ENCODE measurements at places on chromosomes 1 and 21. TPM values are rescaled to one million over a fixed set of nuclear protein-coding genes. Genes with fewer than 3 reads are reported as not detected.
A peak's percentile ranks its signal among the peaks of the same experiment; 100 is the strongest.

The FAM163A gene
- polyA plus RNA-seq, result not detected

- DNase-seq, result no peak
- no peaks in the 10 kb centered on the region for H3K36me3 ChIP-seq
- H3K4me1 ChIP-seq, result no peaks in the 10 kb centered on the region
- H3K27me3 ChIP-seq, result no peaks in the 10 kb centered on the region
- no peak overlapping the region for H3K27ac ChIP-seq
These were observed 106.0 kb downstream of the TMEM53 start for GRCh38 chr1:44568128-44568900.

- H3K27ac ChIP-seq, result no peak overlapping the region
- peak overlapping the region; percentile 65 for H3K4me3 ChIP-seq
- H3K27me3 ChIP-seq, result no peaks in the 10 kb centered on the region
- H3K4me1 ChIP-seq, result peaks cover 25% of the 10 kb centered on the region
These were observed 663 bp downstream of the CAMTA1 start for GRCh38 chr1:6785728-6786505.

The ZBTB8B gene
- polyA plus RNA-seq, result not detected

The OR6Y1 gene
- polyA plus RNA-seq, result not detected

The ACTA1 gene
- 0.72 TPM for polyA plus RNA-seq

DNA sequence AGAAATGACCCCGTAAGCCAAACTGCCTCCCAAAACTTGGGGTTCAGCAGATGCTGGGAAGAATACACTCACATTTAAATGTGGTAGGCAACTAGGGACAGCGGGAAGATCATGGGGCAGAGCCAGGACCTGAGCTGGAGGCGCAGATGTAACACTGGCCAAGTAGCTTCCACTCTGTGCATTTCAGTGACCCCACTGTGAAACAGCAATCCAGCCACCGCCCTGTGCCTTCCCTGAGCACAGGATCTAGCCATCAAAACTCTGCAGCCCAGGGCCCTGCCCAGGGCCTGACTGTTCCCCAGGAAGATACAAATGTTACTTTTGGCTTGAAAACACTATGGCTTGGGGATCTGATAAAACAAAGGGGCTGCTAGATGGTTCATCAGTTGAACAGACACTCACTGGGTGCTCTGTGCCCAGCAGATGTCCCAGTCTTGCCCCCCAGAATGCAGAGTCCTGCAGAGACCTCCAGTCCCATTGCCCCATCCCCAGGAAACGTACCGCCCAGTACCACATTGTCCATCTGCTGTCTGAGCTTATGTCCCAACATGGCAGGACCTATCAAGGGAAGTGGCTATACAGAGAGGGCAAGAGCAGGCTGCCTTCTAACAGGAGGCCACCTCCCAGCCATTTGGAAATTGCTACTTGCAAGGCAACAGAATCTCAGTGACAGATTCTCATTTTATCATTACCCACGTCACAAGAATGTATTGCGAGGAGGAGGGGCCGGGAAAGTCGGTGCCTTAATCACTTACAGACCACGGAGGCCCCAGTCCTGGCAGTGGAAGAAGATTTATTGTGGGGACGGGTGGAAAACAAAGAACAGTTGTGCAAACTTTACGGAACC is 124.0 kb downstream of the DMRTB1 start:
- DNase-seq, result no peak
- no peak overlapping the region for H3K27ac ChIP-seq
- H3K36me3 ChIP-seq, result no peaks in the 10 kb centered on the region

The MPZ gene
- 9.4 TPM for polyA plus RNA-seq

DNA sequence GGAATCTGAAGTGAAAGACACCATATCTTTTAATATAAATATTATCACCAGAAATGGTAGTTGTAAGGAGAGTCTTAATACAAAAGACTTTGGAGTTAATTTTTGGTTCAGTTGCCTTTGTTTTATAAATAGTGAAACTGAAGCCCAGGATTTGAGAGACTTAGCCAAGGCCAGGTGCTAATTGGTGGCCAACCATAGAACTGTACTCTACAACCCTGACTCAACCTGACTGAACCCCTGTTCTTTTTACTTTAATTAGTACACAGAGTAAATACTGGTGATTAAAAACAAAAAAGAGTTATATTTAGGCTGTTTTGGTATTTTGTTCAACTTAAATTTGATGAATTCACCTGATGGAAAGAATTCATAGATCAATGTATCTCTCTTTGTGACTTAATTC is 76.3 kb downstream of the SNX7 start:
- no peak for DNase-seq
- H3K36me3 ChIP-seq, result no peaks in the 10 kb centered on the region
- H3K27me3 ChIP-seq, result no peaks in the 10 kb centered on the region
- no peak overlapping the region for H3K27ac ChIP-seq
- no peak overlapping the region for H3K4me3 ChIP-seq
- no peaks in the 10 kb centered on the region for H3K4me1 ChIP-seq

DNA sequence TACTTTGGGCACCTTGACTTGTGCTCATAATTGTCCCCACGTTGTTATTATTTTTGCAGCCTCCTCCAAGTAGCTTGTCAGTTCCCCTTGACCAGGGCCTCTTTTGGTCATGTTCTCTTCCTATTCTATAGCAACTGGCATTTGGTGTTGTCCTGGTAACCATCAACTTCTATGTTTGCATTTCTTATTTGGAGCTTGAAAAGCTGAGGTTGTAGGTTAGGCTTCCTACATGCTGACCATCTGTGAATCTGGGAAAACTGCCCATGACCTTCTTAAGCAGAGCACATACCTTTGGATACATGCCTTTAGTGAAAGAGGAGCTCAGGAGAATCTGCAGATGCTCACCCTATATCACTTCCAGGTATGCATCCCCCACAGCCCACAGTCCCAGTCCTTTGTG is 160.8 kb downstream of the HHAT start:
- DNase-seq, result no peak
- H3K27me3 ChIP-seq, result no peaks in the 10 kb centered on the region
- no peaks in the 10 kb centered on the region for H3K36me3 ChIP-seq
- H3K4me1 ChIP-seq, result no peaks in the 10 kb centered on the region
- H3K27ac ChIP-seq, result no peak overlapping the region
- H3K4me3 ChIP-seq, result no peak overlapping the region

DNA sequence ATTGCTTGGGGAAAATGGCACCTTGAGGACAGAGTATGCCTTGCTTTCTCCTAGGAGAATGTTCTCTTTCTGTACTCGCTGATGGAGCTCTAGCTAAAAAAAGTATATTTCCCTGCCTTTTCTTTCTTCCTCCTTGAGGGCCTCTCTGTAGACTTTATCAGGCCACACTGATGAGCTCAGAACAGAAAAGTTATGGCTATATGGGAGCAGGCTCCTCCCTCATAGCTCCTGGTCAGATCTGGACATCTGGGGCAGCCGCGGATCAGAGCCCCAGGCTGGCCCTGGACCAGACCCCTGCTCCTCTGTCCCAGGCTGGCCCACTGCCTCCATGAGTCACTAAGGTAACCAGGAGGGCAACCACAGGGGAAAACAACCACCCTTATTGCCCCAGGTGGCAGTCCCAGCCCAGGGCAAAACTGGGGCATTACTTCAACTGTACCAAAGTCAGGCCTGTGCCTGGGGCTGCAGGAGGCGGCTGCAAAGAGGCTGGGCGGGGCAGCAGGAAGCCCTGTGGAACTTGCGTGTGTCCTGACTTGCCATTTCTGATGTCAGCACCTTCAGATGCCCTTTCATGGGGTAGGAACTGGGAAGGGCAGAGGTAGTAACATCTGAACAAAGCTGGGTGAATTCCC is 26.3 kb upstream of the ZNF648 start:
- H3K27ac ChIP-seq, result no peak overlapping the region

DNA sequence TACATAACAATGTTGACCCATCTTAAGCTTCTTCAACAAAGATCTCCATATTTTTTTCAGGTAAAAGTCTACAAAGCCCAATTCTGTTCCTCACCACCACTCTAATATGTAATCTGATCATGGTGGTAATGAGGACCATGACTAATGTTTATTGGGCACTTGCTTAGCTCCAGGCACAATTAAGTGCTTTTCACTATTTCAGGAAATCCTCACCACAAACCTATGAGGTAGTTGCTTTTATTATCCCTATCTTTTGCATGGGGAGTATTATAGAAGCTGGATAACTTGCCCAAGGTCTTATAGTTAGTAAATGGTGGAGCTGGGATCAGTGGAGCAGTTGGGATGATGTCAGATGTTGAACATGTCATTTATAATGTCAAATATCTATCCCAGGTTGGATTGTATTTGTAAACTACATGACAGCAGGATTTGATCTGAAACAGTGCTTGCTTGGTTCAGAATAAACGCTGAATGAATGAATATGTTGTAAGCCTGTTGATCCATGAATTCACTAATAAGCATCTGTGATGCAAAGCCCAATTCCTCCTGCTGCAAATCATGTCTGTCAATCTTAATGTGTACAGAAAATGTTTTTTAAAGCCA is 283.3 kb upstream of the ST6GALNAC5 start:
- no peak for DNase-seq
- no peaks in the 10 kb centered on the region for H3K4me1 ChIP-seq
- H3K27me3 ChIP-seq, result no peaks in the 10 kb centered on the region
- H3K27ac ChIP-seq, result no peak overlapping the region

Measured in CD14-positive monocyte (primary cell).